ENCODE measurements at places on chromosomes 3 and 15. TPM values are rescaled to one million over a fixed set of nuclear protein-coding genes. Genes with fewer than 3 reads are reported as not detected.

The P2RY14 gene
- total RNA-seq, result not detected

The PDIA3 gene
- total RNA-seq, result 192 TPM

The IL16 gene
- total RNA-seq, result 0.19 TPM

The GPR27 gene
- total RNA-seq, result not detected

The GOLGA6A gene
- total RNA-seq, result not detected

The C3orf22 gene
- total RNA-seq, result not detected

The PPP1R14D gene
- not detected for total RNA-seq

The CACNA2D2 gene
- total RNA-seq, result not detected

The PLA2G4F gene
- not detected for total RNA-seq

The RARRES1 gene
- 4.2 TPM for total RNA-seq

The SAMD7 gene
- not detected for total RNA-seq
